Vagina (tissue), 2 donors: ENCODE measurements at places on chromosomes 16 and 17. TPM values are rescaled to one million over a fixed set of nuclear protein-coding genes. Genes with fewer than 3 reads are reported as not detected.

- DNase-seq, result no peak
Measured at GRCh38 chr16:23836404-23837311, 875 bp downstream of the PRKCB start.

The NAGLU gene
- total RNA-seq, result 24.6 TPM

DNA sequence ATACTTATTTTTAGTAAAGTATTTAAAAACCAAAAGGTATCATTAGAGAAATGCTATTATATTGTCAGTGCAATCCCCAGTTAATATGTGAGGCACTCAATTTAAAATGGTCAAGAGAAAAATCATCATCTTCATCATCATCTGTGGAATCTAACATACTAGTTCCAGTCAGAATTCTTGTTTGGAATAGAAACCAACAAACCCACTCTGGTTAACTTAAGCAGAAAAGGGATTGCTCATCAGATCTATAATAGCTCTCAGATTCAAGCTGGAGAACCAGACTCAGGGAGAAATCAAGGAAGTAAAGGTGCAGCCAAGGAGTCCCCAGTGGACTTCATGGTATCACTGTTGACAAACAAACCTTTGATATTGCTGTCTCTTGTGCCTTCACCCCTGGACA lies 43.7 kb upstream of the KCNJ16 start:
- DNase-seq, result no peak

The VMP1 gene
- 380 TPM for total RNA-seq

The FSCN2 gene
- 6.6 TPM for total RNA-seq

GRCh38 chr17:72682605-72683004 lies 409.9 kb downstream of the SLC39A11 start:
- no peak for DNase-seq

- no peak for DNase-seq
Measured at GRCh38 chr16:87457709-87458423, 35.0 kb downstream of the ZCCHC14 start.

DNA sequence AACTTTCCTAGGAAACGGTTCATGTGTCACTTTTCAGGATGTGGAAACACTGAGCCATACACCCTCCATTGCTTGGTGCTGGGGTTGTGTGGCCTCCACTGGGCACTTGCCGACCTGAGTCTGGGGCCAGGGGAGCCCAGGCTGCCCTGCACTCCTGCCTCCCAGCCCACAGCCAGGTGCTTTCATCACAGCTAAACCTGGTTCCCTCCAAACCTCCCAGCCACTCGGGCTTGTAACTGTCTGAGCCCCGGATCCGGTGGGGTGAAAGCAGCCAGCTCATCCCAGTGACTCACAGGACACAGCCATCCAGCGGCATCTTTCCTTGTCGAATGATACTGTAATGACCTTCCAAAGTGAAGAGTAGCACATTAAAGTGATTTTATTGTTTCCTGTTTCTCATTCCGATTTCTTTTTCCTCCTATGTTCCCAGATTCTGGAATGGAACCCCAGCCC lies 19.8 kb downstream of the CARHSP1 start:
- DNase-seq, result no peak

The NCOR1 gene
- 175 TPM for total RNA-seq
